NCI-H1092 (cell line): ENCODE measurements at places on chromosomes 3 and 15.

DNA sequence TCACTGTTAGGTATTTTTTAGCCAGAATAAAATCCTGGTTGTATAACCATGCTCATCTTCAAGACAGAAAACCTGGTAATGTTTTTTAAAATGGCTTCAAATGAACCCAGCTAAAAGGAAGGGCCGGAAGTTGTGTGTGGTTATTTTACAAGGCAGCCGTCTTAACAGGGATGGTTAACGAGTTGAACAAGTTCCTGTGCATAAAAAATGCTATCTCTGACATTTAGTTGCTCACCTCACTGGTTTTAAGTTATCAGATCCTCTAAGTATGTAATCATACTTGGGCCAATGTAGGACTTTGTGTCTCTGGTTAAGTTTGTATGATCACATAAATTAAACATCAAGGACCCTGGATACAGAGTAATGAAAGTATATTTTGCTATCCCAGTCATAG, 2.1 kb downstream of the ATP11B start:
- DNase-seq = no peak

GRCh38 chr3:140630866-140631265, 47.0 kb upstream of the TRIM42 start:
- no peak for DNase-seq

DNA sequence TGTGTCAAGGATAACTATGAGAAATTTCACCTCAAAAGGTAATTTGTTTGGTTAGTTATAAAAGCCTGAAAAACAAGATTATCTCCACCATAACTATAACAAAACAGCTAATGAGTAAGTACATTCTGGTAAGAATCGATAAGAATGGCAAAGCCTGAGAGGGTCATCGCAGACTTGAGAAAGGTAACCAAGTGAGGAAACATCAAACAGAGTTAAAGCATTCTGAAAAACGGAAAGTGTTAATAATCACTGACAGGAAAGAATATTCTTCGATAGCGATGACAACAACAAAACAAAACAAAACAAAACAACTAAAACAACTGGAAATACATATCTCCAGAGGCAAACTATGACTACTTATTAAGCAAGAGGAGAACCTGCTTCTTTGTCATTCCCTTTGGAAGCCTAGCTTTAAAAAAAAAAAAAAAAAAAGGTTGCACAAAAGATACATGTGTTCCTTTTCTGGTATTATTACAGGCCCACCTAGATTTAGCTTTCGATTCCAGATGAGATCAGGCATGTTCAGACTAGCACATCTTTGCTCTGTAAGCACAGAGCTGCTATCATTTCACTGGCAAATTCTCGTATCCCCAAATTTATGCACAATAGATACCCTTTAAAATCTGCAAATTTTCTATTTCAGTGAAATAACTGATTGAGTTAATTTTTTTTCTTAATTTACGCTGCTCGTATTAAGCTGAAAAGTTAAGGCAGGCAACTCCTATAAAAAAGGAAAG, 155.6 kb downstream of the TIGIT start:
- no peak for DNase-seq

- DNase-seq = no peak
Observed at GRCh38 chr15:31082771-31083369, 18.7 kb downstream of the TRPM1 start.

- DNase-seq = no peak
Observed at GRCh38 chr3:58116161-58116955, 94.4 kb downstream of the DNASE1L3 start.

DNA sequence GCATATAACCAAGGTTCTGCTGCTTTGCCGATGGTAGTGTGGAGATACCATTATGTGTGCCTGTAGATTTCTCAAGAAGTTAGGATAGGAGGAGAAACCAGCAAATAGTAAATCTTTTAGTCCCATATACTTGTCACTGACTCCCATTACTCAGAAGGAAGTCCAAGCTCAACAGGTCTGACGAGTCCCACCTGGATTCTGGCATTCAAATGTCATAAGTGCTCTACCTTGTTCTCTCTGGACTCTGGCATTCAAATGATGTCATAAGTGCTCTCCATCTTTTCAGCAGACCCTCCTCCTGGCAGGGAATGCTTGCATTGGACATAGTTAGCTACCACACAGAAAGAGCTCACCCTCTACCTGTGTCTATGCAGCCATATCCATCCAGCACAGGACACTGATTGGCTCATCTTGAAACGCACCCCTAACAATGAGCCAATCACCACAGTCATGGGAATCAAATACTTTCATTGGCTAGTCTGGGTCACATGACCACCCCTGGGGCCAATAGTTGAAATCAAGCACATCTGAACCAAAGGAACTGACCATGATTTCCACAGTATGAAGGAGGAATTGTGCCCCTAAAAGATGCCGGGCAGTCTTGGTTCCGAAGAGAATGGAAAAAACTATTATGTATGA, 205.0 kb upstream of the ADAMTS9 start:
- no peak for DNase-seq

DNA sequence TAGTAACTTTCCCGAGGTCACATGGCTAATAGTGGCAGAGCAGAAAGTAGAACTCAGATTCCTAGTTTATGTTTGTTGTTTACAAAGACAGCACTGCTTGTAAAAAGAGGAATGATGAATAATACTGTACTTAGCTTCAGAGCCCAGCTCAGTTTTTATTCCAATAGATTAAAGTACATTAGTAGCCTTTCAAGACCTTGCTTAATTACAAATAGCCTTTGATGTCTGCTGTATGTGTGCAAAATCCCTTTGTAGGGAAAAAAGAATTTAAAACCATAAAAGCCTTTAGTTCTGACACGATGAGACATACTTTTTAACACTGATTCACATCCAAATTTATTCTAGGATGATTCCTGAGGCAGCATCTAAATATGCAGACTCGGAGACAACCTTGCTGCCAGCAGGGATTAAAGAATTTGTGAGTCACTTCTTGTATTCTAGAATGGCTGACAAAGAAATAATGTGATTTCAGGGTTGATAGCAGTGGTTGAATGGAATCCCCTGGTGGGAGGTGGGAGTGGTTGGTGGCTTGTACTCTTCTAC, 324.2 kb upstream of the TGFBR2 start:
- no peak for DNase-seq

- no peak for DNase-seq
Observed at GRCh38 chr3:128343287-128344051, 123.2 kb downstream of the DNAJB8 start.

DNA sequence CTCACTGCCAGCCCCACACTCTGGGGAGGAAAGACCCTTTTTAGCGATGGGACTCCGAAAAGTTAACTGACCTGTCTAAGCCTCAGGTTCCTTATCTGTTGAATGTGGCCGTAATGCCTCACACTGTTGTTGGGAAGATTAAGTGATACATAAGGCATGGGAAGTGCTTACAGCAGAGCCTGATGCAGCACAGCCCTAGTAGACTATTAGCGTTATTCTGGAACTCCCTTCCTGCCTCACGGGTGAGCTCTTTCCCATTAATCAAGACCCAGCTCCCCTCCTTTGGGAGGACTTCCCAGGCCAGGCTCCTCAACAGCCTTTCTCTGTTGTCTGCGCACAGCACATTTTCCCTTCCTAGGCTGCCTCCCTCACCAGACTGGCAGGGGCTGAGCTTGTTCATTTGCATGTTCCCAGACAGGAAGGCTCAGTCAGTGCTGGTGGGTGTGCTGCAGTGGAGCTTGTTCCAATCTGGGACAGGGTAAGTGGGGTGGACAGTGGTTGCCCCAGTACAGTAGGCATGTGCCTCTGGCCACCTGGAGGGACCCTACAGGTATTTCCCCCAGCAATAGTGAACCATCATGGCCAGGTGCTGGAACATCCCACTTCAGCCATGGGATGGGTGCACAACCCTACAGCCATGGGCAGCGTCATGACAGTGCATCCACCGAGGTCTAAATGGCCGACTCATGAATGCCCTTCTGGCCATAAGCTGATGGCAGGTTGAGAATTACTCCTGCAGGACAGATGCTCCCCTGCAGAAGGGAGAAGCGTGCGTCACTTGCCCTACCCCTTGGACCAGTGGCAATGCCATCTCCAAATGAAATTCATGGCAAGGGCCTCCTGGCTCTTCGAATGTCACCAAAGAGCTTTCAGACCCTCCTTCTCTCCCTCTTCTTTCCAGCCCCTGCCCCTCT, 5.8 kb upstream of the PSTPIP1 start:
- no peak for DNase-seq

- DNase-seq = no peak
Observed at GRCh38 chr3:191696348-191696747, 235.4 kb downstream of the PYDC2 start.

- DNase-seq = no peak
Observed at GRCh38 chr3:60126511-60127304, 1076.9 kb upstream of the CFAP20DC start.

GRCh38 chr3:14253022-14253706, 74.5 kb downstream of the LSM3 start:
- no peak for DNase-seq

DNA sequence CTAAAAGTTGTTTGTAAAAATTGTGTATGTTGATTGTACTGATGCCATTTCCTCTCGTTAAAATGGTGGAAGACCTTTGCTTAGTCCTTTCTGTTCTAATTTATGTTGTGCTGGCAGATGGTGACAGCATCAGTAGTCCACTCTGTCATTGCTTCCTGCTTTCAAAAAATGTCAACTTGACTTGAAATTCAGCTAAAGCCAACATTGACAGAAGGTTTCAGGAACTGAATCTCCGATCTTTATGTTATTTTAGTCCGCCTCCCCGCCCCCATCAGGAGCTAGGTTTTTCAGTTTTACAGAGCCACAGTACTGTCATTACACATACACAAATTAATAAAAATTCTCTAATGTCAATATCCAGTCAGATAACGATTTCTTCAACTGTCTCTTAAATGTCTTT, 1.5 kb downstream of the CEP63 start:
- no peak for DNase-seq
